ENCODE measurements at places on chromosomes 7 and 10.

DNA sequence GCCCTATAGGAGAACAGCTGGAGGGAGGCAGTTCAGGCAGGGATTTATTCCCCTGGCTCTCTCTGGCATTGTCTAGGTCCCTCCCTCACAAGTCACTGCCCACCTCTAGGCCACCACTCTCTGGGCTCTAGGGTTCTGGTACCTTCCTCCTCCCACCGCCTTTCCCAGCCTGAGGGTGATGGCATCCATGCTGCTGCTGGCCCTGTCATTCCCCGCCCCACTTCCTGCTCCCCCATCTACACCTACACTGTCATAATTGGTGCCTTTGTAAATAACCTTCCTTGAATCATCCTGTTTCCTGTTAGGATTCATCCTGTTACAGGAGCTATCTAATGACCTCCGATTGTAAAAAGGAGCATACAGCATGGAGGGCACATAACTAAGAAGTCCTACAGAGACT lies 303.3 kb upstream of the COBL start:
- DNase-seq, result no peak

GRCh38 chr10:4522296-4523000 lies 303.6 kb upstream of the AKR1E2 start:
- no peak for DNase-seq

GRCh38 chr7:25712500-25712899 lies 439.5 kb upstream of the NFE2L3 start:
- no peak for DNase-seq

DNA sequence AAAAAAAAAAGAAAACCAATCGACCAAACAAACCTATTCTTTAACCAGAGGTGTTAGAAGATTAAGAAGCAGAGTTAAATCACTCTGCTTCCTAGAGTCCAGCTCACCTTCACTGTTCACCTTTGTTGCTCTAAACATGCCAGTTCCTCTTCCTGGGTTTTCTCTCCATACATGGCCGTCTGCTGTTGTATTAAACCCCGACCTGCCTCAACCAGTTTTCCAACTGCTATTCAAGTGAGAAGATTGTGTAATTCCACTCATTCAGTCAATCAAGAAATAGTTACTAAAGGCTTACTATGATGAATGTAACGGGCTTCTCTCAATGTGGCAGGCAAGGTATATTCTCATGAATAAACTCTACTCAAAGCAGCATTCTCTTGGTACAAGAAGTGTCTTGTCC lies 8.8 kb downstream of the AASS start:
- no peak for DNase-seq

- no peak for DNase-seq
These were observed 272.5 kb downstream of the NEBL start for GRCh38 chr10:20624642-20625041.

GRCh38 chr10:59868696-59869593 lies 37.4 kb downstream of the CCDC6 start:
- no peak for DNase-seq

All from type B pancreatic cell (in vitro differentiated cells).